ENCODE measurements at places on chromosomes 5 and 9.
A peak's percentile ranks its signal among the peaks of the same experiment; 100 is the strongest.

DNA sequence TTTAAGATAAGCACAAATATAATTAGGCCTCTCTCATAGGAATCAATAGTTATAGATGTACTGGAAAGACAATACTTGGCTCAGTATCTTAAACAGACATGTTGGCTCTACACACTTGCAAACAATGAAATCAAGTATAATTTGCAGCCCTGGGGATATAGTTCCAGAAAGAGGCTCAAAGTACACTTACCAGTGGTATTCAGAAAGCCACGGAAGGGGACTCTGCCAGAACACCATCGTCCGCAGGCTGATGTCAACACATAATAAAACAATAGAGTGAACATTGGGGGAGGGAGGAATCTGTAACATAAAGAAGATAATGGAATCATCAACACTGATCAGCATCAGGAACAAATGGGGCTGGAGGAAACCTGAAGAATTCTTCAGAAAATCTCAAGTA lies 31.2 kb upstream of the EBF1 start:
- DNase-seq, result no peak

DNA sequence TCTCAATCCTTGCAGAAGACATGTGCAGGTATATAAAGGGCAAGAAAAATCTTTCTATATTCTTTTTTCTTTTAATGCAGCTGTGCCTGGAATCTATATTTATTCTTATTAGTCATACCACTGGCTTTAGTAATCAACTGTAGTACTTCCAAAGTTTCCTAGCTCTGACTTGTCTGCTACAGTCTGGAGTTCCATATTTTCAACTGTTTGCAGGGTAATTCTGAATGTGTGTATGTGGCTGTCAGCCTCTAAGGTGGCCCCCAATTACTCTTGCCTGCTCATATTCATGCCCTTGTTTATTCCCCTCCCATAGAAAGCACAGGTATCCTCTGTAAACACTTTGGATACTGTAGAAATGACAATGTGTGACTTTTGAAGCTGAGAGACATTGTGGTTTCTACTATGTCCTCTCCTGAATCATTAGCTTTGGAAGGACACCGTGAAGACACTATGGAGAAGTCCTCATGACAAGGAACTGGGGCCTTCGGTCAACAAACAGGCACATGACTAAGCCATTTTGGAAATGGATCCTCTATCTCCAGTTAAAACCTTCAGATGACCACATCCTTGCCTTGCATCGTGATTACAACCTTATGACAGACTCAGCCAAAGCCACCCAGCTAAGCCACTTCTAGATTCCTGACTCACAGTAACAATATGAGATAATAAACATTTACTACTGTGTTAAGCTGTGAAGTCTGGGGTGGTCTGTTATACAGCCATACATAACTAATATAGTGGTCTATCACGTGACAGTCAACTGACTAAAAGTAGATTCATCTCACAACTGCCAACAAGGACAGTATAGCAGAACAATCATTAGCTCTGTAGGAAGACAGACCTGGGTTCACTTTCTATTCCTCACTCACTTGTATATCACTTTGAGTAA lies 49.5 kb upstream of the SUSD1 start:
- DNase-seq, result peak; percentile 54

DNA sequence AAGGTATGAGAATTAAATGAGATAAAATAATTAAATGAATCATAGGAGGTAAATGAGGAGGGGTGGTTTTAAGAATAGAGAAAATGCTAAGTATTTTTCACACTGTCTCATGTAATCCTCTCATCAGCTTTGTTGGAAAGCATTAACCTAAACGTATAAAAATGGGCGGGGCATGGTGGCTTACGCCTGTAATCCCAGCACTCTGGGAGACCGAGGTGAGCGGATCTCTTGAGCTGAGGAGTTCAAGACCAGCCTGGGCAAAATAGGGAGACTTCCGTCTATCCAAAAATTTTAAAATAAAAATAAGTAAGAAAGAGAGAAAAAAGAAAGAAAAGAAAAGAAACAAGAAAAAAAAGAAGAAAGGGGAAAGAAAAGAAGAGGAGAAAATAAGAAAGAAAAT lies 1.9 kb upstream of the RFK start:
- DNase-seq, result no peak

- no peak for DNase-seq
Observed at GRCh38 chr9:137919095-137919465, 41.5 kb downstream of the CACNA1B start.

- peak; percentile 11 for DNase-seq
Observed at GRCh38 chr5:96302174-96302738, 130.8 kb downstream of the PCSK1 start.
